ENCODE measurements at places on chromosomes 1 and 21. TPM values are rescaled to one million over a fixed set of nuclear protein-coding genes. Genes with fewer than 3 reads are reported as not detected.

The CYP4A22 gene
- 0.58 TPM for total RNA-seq

The RGS4 gene
- total RNA-seq: 10.7 TPM

The RYR2 gene
- 0.49 TPM for total RNA-seq

The SPEN gene
- total RNA-seq: 97.7 TPM

Measured in sciatic nerve (tissue), 2 donors.